ENCODE measurements at places on chromosomes 2 and 18.
A peak's percentile ranks its signal among the peaks of the same experiment; 100 is the strongest.

- DNase-seq = no peak
These were observed 50.3 kb upstream of the ID2 start for GRCh38 chr2:8631465-8632005.

GRCh38 chr2:38433607-38433975 lies 56.5 kb upstream of the ATL2 start:
- no peak for DNase-seq

- peak; percentile 42 for DNase-seq
These were observed 21.9 kb upstream of the MGAT5 start for GRCh38 chr2:134231965-134232340.

GRCh38 chr2:156399224-156399949 lies 36.8 kb upstream of the GPD2 start:
- no peak for DNase-seq

DNA sequence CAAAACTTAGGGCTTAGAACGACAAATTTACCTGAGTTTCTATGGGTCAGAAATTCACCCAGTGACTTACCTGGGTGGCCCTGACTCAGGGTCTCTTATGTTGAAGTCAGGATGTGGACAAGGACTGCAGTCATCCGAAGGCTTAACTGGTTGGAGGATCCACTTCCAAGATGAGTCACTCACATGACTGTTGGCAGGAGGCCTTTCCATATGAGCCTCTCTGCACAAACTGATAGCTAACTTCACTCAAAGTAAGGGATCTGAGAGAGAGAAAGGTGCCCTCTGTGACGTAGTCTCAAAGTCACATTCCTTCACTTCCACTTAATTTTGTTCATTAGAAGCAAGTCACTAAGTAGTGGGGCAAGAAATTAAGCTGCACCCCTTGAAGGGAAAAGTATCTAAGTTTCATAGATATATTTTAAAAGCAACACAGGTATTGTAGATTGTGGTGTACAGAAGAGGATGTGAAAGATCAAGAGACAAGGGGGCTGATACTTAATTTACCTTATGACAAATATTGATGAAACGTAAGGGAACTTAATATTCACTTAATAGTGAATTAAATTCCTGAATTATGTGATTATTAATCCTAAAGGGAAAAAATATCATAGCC lies 48.4 kb downstream of the TANK start:
- peak; percentile 75 for DNase-seq

DNA sequence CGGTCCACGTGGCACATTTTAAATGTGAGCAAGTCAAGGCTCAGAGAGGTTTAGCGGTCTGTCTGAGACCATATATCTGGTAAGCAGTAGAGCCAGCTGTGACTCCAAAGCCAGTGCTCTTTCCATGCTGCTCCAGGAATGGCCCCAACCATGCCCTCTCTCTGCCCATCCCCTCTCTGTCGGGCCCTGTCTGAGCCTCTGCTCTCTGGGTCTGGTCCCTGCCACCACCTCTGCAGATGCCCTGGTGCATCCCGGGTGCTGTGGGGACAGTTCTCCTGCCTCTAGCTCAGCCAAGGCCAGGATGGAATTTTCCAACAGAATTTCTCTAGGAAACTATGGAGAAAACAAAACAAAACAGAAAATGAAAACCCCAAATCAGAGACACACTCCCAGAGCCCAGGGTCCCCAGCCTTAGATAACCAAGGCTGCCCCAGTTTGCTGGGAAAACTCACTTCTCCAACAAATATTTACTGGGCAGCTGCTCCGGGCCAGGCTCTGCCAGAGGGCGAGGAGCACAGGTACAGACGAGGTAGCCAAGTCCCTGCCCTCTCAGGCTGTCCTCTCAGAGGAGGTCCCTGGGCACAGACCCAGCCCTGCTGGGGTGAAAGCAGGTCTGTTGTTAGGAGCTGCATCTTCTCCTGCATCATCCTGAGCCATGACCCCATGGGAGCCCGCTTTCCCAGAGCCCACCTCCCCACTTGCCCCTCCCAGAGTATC lies 9.2 kb downstream of the ADRA2B start:
- DNase-seq = no peak

DNA sequence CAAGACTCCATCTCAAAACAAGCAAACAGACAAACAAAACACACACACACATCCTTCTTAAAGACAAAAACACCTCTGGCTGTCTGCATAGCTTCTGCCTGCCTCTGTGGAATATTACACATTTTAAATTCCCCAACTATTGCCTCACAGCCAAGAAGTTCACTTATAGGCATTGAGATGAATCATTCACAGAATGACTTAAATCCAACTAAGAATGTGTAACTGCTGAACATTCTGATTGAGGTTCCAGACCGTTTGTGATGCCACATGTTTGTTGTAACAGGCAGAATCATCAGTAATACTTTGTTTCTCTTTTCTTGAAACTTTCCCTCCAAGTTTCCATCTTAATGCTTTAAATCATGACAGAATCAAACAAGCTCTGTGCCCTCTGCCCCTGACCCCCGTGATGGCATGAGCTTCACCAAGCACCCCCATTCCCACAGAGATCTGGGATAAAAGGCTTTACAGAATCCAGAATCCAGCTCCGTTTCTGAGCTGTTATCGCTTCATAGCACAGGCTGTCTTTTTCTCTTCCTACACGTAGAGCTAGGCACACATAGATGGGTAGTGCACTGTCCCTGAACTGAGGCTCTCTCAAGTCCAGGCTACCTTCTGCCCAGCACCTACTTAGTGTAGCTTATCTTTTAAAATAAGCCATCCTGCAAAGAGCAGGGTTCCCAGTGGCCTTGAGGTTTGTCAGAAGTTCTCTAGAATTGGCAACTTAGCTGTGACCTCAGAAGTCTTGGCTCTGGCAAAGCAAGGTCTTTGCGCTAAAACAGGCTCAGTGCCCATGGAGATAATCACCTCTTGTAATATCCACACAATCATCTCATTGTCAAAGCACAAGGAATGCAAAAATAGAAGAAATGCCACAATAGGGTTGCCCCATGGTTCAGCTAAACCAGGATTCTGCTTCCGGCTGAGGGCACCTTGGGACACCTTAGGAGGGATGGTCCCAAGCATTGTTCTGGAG lies 32.9 kb downstream of the EPAS1 start:
- DNase-seq = peak; percentile 95
